ENCODE measurements at places on chromosomes 5 and 9.

DNA sequence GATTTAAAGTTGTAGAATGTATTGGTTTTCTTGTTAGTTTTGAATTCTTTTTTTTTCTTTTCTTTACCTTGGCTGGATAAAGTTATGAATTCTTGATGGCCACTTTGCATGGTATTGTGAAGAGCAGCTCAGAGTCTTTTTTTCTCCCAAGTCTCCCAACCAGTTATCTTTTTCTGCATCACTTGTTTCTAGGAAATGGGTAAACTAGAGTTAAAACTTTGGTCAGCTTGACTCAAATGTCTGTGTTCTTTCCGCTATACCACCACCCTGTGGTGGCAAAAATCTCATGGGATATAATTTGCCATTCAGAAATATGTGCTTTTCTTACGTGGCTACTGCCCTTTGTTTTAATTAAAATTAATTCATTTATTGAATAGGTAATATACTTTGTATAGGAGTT, 113.2 kb downstream of the UNC13B start:
- DNase-seq, result no peak

- no peak for DNase-seq
Measured at GRCh38 chr5:145495196-145495595, 339.9 kb downstream of the PRELID2 start.

- no peak for DNase-seq
Measured at GRCh38 chr9:81363916-81364480, 325.3 kb downstream of the TLE1 start.

DNA sequence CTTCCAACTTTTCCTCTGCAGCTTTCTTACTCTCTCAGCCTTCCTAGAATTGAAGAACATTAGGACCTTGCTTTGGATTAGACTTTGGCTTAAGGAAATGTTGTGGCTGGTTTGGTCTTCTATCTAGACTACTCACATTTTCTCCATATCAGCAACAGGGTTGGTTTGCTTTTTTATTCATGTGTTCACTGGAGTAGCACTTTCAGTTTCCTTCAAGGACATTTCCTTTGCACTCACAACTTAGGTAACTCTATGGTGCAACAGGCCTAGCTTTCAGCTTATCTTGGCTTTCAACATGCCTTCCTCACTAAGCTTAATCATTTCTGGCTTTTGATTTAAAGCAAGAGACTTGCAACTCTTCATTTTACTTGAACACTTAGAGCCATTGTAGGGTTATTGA, 153.1 kb downstream of the CCDC192 start:
- DNase-seq, result no peak

DNA sequence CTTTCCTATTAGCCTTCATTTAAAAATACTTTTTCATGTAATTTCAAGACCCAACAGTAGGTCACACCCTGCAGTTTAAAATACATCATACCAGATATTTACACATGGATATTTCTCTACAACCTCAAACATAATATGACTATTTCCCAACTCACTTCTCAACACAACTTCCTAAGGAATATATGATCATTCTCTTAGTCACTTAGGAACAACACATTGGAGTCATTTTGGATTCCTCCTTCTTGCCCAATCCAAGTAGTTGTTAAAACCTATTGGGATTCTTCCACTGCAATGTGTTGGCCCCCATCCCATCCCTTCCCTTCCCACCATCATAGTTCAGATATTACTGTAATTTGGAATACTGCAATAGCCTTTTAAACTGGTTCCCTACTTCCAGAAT, 145.5 kb downstream of the DCP2 start:
- DNase-seq, result no peak

- no peak for DNase-seq
Measured at GRCh38 chr5:14869233-14869632, 2.3 kb downstream of the ANKH start.

DNA sequence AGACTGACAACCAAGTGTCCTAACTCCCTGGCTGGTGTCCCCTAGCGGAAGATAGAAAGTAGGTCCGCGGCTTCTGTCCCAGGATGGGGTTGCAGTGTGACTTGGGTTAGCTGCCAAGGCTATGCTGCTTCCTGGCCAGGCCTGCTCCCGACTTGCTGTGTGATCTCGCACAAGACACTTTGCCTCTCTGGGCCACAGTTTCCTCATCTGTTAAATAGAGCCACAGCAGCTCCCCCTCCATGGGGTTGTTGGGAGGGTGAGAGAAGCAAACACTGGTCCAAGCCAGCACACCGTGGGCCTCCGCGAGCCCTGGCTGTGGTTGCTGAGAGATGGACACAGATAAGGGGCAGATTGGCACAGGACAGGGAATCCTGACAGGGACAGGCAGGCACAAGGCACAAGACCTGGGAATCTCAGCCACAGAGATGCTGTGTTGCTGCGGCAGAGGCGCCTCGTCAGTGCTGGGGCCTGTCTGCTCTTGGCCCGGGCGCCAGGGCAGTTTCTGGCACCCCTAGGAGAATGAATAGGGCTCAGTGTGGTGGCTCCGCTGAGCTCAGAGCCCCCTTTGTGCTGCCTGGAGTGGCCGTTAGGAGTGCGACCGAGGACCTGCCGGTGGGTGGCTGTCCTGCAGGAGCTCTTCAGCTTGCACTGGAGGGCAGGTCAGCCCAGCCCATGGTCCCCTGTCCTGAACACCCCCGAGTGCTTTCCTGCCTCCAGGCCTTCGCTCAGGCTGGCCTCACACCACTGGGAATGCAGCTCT, 1.8 kb upstream of the SH2D3C start:
- no peak for DNase-seq

DNA sequence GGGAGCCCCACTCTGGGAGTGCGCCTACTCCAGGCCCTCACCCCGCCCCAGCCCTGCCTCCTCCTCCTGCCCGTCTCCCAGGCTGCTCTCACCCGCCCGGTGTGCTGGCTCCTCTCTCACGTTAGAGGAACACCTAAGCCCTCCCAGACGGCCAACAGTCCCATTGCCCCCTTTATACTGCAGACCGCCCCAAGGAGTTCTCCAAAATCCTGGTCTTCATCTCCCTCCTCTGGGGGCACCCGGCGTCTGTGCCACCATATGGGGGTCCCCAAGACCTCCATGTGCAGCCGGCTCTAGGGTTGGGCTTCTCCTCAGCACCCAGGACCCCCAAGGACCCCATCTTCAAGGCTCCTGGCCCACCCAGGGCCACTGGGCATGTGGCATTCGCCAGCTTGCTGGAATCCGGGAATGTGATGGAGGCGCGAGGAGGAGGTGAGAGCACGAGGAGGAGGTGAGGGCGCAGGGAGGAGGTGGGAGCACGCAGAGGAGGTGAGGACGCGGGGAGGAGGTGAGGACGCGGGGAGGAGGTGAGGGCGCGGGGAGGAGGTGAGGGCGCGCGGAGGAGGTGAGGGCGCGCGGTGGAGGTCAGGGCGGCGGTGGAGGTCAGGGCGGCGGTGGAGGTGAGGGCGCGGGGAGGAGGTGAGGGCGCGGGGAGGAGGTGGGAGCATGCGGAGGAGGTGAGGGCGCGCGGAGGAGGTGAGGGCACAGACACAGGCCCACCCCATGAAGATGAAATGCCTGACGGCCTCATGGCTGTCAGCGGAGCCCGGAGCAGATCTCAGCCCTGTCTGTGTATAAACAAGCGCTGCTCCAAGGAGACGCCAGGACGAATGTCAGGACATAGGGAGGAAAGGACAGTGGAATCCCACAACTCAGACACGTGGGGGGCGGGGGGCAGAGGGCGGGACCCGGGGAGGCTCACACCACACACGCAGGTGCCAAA, 41.2 kb downstream of the EXD3 start:
- no peak for DNase-seq

GRCh38 chr5:174402222-174402812, 322.1 kb upstream of the MSX2 start:
- DNase-seq, result no peak

DNA sequence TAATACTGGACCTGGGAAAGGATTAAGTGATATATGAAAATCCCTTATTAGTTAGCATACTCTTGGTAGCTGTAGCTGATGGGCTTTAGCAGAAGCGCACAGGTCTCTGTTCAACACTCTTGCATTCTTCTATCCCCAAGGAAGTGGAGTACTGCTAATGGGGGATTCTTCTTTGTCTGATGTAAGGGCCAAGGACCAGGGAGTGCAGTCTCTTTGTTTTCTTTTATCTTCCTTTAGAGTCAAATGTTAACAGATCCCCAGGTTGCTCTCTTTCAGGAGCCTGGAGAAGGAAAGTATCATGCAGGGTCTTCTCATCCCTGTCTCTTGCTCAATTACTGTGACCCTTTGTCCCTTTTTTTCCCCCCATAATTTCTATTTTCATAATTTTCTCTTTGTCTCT, 1146.9 kb upstream of the DMAC1 start:
- no peak for DNase-seq

DNA sequence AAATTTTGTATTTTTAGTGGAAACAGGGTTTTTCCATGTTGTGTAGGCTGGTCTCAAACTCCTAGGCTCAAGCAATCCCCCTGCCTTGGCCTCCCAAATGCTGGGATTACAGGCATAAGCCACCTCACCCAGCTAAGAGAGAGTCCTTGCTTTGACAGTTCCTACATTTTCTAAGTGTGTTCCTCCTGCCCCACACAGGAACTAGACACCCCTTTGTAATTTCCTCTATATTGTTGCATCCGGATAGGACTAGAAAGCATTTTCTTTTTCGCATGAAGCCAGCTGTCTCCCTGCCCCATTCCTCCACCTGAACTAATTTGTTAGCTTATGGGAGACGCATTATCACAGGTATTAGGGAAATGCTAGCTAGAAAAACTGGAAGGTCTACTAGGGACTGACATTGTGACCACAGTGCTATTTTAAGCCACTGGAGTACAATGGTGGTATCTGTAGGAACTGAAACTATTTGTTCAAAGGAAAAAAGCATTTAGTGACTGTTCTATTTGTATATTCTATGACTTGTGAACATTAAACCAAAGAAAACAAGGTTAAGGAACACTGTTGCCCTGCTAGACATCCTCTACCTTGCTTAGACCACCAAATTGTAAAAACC, 214.1 kb downstream of the SMARCA2 start:
- no peak for DNase-seq

DNA sequence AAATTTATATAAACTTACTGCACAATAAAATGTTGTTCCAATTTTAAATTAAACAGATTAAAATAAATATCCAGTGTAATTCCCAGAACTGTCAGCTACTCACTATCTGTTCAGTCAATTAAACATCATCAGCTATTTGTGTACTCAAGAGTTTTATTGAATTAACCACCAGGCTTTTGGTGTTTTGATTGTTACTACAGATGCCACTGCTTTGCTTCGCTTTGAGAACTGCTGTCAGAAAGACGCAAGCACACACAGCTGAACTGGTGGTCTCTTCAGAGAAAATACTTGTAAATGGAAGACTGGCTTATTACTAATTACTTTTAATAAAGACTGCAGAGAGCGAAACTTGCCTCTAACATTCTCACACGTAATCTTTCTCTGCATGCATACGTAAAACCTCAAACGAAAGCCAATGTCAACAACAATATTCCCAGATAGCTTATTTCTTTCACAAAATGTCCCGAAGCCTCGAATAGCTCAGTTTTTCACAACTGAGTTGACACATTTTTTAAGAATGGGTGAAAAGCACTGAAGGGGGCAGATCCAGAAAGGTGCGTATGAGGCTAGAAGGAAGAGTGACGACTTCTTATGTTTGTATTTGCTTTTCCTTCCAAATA, 259.6 kb upstream of the RPS23 start:
- DNase-seq, result no peak

DNA sequence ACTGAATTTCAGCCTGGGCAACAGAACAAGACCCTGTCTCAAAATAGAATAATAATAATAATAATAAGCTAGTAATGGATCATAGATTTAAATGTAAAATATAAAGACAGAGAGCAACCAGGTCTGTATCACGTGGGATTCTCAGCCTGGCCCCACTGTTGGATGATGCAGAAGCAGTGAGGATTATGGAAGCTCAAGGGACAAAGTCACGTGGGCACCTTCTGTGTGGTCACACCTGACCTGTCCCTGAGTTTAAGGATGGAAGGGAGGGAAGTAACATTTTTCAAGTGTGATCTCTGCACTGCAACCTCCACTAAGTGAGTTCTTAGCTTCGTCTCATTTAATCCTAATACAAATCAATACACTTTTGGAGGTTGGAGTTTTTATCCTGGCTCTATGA, 212.5 kb upstream of the IER5L start:
- no peak for DNase-seq

GRCh38 chr9:87157366-87158031, 210.2 kb upstream of the GAS1 start:
- DNase-seq, result no peak

DNA sequence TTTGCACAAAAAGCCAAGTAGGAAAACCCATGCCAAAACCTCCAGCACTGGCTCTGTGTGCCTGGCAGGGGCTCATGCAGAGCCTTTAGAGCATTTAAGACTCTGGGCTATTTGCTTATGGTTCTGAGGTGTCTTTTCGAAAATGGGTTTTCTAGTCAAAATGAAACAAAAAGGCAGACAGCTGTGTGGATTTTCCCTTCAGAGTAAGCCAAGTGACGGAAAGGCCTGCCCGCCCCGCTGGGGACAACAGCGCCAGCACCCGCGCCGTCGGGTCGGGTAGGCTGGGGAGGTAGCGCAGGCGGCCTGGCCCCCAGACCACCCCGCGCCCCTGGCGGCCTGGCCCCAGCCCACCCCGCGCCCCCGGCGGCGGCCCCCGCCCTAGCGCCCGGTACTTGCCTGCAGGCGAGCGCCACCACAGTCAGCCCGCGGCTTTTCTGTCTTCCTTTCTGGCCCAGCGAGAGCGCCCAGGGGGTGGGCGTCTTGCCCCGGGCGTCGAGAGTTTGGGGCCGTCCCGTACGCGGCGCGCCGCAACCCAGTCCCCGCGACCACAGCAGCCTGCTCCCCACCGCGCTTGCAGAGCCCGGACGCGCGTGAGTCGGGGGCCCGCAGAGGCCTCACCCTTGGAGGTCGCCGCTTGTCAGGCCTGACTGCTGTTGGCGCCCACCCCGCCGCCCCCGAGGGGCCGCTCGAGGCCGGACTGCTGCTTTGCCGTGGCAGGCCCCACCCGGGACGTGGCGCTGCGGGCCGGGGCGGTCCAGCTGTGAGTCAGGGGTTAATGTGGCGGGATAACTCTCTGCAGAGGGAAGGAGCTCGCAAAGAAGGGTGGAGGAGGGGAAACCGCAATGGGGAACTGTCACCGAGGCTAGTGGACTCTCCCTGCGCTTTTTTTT, at the start of gene TICAM2:
TSS of gene TICAM2 (minus strand) at position 779 of the 890 bp plus-strand sequence. CDS start 21,223 bp downstream, outside the sequence.
- DNase-seq, result no peak

GRCh38 chr5:65305913-65306312, 175.8 kb downstream of the ADAMTS6 start:
- DNase-seq, result no peak

DNA sequence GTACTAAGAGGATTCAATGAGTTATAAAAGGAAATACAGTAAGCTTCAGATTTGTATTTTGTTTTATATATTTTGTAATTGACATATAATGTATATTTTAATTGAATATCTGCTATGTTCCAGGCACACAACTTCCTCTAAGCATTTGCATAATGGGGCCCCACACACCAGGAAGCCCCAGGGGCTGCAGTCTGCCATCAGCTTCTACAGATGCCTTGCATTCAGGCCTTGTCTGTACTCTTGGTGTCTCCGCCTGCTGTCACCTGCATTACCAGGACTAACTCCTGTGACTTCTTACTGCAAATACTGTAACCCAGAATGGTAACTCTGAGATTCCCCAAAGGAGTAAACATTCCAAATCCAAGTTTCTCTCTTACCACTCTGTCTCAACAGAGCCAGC, 20.6 kb downstream of the ARL15 start:
- no peak for DNase-seq
